ENCODE measurements at places on chromosomes 4 and X.

DNA sequence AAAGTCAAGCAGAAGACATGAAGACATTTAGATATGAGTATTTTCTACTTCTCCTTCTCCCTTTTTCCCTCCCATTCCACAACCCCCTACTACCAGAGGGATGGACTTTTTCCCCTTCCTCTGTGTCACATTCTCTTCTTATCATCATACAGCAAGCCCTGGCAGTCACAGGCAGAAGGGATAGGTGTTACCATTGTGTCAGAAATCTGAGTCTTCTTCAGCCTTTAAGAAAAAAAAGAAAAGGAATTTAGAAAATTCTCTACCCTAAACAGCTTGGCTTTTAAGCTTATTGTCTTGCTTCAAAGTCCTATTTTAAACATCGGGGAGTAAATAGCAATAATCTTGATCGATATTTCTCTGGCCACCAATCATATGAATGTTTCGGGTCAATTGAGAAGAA is 30.9 kb upstream of the ADH1C start:
- DNase-seq = no peak

DNA sequence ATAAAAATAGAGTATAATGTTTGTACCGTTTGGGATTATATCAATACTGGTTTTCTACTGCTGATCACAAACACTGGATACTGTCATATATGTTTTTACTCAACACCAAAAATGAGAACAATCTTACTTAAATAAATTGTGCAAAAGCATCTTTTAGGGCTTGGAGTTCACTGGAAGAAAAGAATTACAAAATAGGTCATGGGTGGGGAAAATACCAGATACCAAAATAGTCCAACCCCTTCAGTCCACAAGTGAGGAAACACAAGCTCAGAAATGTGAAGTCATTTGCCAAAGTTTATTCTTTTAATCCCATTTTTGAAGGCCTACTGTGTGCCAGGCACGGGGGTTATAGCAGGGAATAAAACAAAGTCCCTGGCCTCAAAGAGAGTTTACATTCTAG is 64.4 kb downstream of the ADGRG2 start:
- no peak for DNase-seq

- no peak for DNase-seq
Measured at GRCh38 chr4:83757121-83757621, 221.3 kb downstream of the GPAT3 start.

- DNase-seq = no peak
Measured at GRCh38 chr4:97950836-97951235, 192.4 kb downstream of the STPG2 start.

DNA sequence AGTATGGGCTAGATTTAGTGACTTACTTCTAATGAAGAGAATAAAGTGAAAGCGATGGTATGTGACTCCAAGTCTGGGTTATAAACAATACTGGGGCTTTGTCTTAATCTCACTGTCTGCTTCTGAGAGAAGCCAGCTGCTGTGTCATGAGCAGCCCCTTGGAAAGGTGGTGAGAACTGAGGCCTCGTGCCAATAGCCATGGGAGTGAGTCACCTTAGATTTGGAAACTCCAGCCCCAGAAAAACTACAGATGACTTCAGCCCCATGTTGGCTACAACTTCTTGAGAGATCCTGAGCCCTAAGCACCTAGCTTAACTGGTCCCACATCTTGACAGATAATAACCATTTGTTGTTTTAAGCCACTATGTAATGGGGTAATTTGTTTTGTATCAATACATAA is 77.6 kb downstream of the CWH43 start:
- DNase-seq = no peak

DNA sequence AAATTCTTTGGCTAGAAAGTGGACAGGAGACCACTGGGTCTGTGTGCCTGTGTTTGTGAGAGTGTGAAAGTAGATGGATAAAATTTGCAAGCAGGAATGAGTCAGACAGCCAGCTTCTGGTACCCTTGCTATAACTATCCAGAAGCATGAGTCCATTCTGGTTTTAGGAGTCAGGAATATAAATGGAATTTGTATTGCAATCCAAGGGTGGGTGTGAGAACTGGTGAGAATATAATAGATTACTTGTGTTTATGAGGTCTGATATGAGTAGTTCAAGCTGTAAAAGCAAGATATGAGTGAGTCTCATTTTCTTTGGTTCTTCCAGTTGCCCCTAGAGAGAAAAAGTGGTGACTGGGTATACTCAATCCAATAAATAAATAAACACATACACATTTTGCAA is 212.7 kb upstream of the TAPT1 start:
- no peak for DNase-seq

- DNase-seq = no peak
Measured at GRCh38 chrX:146160443-146161203, 343.0 kb downstream of the SLITRK2 start.

- DNase-seq = no peak
Measured at GRCh38 chr4:125084608-125085007, 230.1 kb upstream of the FAT4 start.

GRCh38 chrX:39227371-39227770 is 426.1 kb downstream of the MID1IP1 start:
- DNase-seq = no peak

- DNase-seq = peak; percentile 76
Measured at GRCh38 chr4:15231265-15232091, 196.4 kb upstream of the C1QTNF7 start.

GRCh38 chrX:66680451-66680850 is 41.6 kb upstream of the EDA2R start:
- no peak for DNase-seq

DNA sequence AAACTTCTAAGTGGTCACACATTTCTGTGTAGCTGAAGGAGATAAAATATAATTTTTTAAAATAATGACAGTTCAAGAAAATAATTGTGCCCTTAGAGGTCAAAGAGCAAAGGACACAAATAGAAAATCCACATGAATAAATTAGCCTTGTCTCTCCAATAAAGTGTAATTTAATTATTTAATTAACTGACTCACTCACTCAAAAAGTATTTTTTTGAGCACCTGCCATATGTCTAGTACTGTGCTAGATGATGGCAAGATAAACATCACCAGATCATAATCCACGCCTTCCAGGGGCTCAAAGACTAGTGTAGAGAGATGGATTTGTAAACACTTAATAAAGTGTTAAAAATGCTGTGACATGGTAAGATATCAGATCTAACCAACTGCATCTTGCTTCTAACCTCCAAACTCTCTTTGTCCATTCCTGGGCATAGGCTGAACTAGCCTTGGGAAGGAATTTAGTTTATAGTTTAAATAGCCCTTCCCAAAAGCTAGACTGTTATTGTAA is 112.5 kb downstream of the SCLT1 start:
- DNase-seq = no peak

- no peak for DNase-seq
Measured at GRCh38 chr4:54637325-54637724, 20.4 kb upstream of the KIT start.

DNA sequence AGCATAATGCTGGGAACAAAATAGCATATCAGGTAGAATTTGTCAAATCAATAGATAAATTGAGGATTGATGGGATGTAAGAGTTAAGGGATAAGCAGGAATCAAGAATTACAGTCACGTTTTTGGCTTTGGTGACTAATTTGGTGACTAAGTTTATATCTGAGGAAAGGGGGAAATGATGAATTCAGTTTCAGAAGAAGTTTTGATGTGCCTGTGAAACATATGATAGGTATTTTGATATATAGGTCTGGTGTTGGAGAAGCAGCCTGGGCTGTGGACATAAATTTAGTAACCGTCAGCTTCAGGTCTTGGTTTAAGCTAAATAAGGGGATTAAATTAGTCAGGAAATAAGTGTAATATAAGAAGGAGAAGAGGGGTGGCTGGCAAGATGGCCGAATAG is 79.0 kb upstream of the EDA2R start:
- no peak for DNase-seq

DNA sequence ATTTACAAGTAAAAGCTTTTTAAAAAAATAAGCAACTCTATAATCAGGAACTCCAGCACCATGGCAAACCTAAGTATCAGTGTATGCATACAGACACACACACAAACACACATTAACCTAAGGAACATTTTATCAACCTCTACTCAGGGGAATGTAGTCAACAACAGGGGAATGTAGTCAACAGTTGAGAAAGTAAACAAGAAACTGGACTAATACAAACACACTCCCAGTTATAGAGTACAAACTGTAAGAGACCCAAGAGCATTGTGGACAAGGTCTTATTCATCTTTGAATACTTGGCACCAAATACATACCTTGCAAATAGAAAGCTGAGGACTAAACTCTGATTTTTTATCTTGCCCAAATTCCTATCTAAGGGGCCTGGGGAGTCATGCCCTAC is 36.2 kb downstream of the PAPSS1 start:
- no peak for DNase-seq

GRCh38 chr4:59945277-59945676 is 1254.8 kb upstream of the ADGRL3 start:
- no peak for DNase-seq

DNA sequence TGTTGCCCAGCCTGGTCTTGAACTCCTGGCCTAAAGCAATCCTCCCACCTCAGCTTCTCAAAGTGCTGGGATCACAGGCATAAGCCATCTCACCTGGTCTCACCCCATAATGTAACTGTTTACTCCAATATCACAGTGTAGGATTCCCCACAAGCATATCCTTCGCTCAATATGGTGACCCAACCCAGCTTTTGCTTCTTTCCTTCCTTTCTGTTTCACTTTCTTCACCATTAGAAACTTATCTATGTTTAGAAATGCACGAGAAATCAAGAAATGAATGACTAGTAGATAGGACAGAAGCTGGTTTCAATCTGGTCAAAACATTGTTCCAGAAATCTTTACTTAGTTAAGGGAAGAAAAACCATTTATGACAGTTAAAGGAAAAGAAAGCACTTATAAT is 18.9 kb downstream of the TSPAN5 start:
- no peak for DNase-seq

DNA sequence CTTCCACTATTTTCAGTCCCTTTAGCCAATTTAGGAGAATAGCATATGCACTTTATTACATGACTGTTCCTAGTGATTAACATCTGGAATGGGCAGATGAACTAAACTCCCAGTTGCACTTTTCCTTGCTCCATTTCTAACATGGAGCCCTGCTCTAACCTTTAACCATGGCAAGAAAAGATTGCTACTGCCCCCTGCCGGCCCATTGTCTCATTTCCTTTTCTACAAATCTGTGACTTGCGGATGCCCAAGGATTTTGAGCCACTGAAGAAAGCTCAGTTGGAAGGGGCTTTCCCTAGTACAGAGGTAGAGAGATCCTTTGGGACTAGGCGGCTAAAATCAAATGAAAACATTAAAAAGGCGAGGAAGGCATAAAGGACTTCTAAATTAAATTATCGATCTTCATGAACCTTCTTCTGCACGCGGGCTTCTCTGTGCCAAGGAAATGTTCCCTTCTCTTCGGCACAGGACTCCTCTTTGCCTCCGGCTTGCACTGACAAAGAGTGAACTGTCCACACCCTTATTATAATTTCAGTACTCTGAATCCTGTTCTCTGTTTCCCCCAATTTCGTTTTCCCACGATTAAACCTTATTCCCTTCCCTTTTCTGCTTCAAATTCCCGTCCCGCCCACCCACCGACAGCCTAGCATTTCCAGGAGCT is 577 bp upstream of the GLRA2 start:
- peak; percentile 43 for DNase-seq

DNA sequence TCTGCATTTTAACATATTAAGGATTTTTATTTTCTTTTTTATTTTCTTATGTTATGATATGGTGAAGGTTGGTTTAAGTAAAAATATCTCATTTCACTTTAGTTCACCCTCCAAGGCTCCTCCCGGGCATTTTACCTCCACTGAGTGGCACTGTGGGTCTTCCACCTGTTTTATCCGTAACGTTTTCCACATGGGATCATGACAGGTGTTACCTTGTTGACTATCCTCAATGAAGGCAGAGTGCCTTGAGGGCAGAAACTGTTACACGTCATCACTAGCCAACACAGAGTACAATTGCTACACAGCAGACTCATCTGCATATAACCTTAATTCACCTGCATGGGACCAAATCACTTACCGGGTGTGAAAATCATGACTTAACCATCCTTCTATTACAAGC is 105.8 kb downstream of the GEMIN8 start:
- DNase-seq = no peak

- DNase-seq = no peak
Measured at GRCh38 chr4:138889216-138889615, 126.4 kb upstream of the NOCT start.

- DNase-seq = no peak
Measured at GRCh38 chr4:78601013-78601412, 49.4 kb downstream of the ANXA3 start.

DNA sequence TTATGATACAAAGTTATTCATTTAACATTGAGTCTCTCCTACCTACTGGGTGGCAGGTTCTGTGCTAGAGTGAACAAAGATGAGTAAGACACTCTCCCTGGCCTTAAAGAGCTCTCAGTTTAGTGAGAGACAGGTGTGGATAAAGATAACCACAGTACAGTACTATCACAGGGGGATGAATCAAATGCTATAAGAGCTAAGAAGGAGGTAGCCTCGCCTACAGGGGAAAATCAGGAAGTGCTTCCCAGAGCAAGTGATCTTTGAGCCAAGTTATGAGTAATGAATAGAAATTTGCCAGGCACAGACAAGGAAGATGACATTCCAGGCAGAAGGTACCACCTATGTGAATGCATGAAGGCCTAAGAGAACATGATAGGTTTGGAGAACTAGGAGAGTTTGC is 3.4 kb upstream of the IGBP1 start:
- no peak for DNase-seq

DNA sequence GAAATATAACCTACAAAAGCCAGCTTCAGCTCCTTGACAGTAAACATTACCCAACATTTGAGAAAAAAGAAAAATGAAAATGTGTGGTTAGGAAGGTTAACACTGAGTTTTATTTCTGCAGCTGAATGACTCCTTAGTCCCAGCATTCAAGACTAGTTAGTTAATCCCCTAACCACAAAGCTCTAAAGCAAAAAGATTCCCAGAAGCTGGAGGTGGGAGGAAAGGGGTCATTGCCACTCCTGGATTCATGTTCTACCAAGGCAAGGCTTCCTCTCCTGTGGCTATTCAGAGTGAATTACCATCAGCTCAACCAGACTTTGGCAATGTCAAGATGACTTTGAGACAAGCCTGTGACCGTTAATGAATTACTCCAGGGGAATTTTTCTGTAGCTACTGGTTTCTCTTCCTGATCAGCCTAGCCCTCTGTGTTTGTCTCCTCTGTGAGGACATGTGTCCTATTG is 63.6 kb downstream of the HADH start:
- no peak for DNase-seq

- DNase-seq = no peak
Measured at GRCh38 chr4:8260656-8261111, 8.9 kb upstream of the HTRA3 start.

GRCh38 chrX:50565718-50566117 is 95.1 kb upstream of the DGKK start:
- no peak for DNase-seq
